ENCODE measurements at places on chromosomes 1 and 21. TPM values are rescaled to one million over a fixed set of nuclear protein-coding genes. Genes with fewer than 3 reads are reported as not detected.

The SIPA1L2 gene
- total RNA-seq: 1.3 TPM

- no peaks in the 10 kb centered on the region for H3K36me3 ChIP-seq
- no peak for DNase-seq
- no peaks in the 10 kb centered on the region for H3K27me3 ChIP-seq
- H3K4me3 ChIP-seq: peak overlapping the region; percentile 89
Measured at GRCh38 chr1:12230549-12231275, 882 bp downstream of the VPS13D start.

GRCh38 chr1:9872430-9873165 lies 37.5 kb downstream of the CTNNBIP1 start:
- no peak for DNase-seq
- H3K4me1 ChIP-seq: peaks cover 8% of the 10 kb centered on the region
- H3K4me3 ChIP-seq: no peak overlapping the region

The RGS16 gene
- total RNA-seq: 23.5 TPM

GRCh38 chr1:213884942-213885341 lies 102.8 kb upstream of the PROX1 start:
- H3K27me3 ChIP-seq: no peaks in the 10 kb centered on the region
- no peaks in the 10 kb centered on the region for H3K36me3 ChIP-seq
- H3K4me1 ChIP-seq: no peaks in the 10 kb centered on the region

DNA sequence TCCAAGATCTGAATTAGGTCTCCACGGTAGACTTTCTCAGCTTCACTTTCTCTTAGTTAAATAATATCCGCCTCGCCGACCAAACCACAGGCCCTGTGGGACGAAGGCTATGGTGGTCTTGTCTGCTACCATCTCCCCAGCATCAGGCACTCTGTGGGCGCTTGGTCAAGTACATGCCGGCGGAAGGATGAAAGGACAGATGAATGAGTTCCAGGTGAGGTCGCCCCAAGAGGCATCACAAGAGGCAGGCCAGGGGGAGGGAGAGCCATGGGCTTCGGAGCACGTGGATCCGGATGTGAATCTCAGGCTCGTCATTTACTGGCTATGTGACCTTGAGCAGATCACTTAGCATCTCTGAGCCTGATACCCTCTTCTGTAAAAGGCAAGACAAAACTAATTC lies 33.5 kb downstream of the ECE1 start:
- peaks cover 50% of the 10 kb centered on the region for H3K4me1 ChIP-seq
- H3K27ac ChIP-seq: peak overlapping the region; percentile 75
- no peaks in the 10 kb centered on the region for H3K27me3 ChIP-seq
- H3K4me3 ChIP-seq: no peak overlapping the region
- H3K36me3 ChIP-seq: peaks cover 12% of the 10 kb centered on the region

GRCh38 chr1:97942161-97943123 lies 21.6 kb upstream of the DPYD start:
- H3K4me1 ChIP-seq: peaks cover 20% of the 10 kb centered on the region
- no peak overlapping the region for H3K27ac ChIP-seq
- H3K4me3 ChIP-seq: peak overlapping the region; percentile 89
- H3K27me3 ChIP-seq: no peaks in the 10 kb centered on the region
- H3K36me3 ChIP-seq: no peaks in the 10 kb centered on the region
- no peak for DNase-seq

GRCh38 chr1:42368096-42368795 lies 12.3 kb upstream of the RIMKLA start:
- no peak overlapping the region for H3K27ac ChIP-seq
- peaks cover 2% of the 10 kb centered on the region for H3K36me3 ChIP-seq
- H3K4me1 ChIP-seq: peaks cover 3% of the 10 kb centered on the region

DNA sequence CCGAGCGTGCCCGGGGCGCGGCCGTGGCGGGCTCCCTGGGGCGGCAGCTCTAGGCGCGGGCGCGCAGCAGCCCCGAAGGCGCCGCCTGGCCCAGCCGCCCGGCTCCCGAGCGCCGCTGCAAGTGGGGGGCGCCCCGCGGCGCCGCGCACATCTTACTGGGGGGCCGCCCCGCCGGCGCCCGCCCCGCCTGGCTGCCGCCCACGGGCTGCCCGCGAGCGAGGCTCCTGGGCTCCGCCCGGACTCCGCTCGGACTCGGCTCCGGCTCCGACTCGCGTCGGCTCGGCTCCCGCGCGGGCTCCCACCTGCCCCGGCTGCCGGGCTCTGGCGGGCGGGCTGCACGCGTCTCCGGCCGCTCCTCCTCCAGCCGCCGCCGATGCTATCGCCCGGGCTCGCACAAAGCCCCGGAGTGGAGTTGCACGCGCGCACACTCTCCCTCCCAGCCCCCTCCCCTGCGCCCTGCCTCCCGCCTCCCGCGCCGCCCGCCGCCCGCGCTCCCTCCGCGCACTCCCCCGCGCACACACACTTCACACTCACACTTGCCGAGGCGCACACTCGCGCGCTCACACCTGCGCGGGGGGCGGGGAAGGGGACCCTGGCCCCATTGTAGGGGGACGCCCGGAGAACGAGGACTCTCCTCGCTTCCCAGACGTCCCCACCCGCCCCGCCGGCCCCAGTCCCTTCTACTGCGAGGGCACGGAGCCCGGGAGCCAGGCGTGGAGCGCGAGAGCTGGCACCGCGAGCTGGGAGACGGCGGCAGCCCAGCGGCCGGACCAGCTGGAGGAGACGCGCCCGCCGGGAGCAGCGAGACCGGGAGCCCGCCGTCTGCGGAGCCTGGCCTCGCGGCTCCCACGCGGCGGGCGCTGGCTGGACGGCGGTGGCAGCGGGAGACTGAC lies at the start of gene GRIK3:
Gene GRIK3, minus strand, starts transcription at position 395 of the 893 bp plus-strand sequence. CDS start 407 bp downstream, outside the sequence.
- peaks cover 79% of the 10 kb centered on the region for H3K27me3 ChIP-seq
- H3K27ac ChIP-seq: no peak within 1 kb of the TSS
- peak within 1 kb of the TSS; percentile 19 for H3K4me3 ChIP-seq

DNA sequence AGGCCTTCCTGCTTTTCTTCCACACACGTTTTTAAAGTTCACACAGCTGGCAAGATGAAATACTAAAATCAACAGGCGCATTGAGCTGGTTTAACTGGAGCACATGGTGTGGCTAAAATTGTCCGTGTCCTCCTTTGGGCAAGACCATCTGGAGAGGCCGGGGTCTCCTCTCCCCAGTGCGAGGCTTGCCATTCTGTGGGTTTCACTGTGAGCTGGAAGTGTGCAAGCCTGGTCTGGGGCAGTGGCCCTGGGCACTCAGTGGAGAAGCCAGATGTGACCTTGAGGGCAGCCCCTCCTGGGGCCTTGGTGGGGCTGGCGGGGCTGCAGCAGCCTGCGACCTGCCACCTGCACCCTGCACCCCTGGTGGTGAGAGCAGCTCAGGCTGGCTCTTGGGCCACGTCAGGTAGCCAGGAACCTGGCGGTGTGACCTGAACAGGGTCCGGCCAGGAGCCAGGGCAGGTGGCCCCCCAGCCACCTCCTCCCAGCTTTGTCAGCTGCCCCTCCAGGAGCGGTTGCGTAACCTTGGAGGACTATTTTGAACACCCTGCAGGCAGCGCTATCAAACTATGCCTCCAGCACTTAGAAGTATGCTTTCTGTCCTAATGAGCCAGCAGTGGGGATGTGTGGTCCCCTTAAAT lies 52.4 kb downstream of the SLC37A1 start:
- H3K27me3 ChIP-seq: no peaks in the 10 kb centered on the region
- no peak for DNase-seq
- no peak overlapping the region for H3K4me3 ChIP-seq
- peaks cover 2% of the 10 kb centered on the region for H3K4me1 ChIP-seq
- no peak overlapping the region for H3K27ac ChIP-seq

DNA sequence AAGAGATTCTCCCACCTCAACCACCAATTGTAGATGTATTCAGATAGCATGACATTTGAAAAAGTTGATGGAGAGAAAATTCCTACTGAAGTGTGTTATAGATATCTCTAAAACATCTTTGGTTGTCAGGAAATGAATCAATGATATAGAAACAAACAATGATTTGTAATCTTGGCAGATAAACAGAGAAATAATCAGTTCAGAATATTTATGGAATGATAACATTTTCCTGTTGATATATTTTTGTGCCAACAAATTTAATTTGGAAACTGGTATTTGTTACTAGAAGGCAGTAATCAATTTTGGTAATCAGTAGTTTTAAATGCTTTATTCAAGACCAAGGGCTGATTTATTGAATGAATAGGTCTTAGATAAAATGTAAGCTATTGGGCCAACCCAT lies 695.6 kb downstream of the USP25 start:
- no peak overlapping the region for H3K4me3 ChIP-seq
- H3K4me1 ChIP-seq: no peaks in the 10 kb centered on the region
- no peak overlapping the region for H3K27ac ChIP-seq
- DNase-seq: no peak
- no peaks in the 10 kb centered on the region for H3K27me3 ChIP-seq

The S100A4 gene
- 1,018 TPM for total RNA-seq

The SGIP1 gene
- not detected for total RNA-seq

DNA sequence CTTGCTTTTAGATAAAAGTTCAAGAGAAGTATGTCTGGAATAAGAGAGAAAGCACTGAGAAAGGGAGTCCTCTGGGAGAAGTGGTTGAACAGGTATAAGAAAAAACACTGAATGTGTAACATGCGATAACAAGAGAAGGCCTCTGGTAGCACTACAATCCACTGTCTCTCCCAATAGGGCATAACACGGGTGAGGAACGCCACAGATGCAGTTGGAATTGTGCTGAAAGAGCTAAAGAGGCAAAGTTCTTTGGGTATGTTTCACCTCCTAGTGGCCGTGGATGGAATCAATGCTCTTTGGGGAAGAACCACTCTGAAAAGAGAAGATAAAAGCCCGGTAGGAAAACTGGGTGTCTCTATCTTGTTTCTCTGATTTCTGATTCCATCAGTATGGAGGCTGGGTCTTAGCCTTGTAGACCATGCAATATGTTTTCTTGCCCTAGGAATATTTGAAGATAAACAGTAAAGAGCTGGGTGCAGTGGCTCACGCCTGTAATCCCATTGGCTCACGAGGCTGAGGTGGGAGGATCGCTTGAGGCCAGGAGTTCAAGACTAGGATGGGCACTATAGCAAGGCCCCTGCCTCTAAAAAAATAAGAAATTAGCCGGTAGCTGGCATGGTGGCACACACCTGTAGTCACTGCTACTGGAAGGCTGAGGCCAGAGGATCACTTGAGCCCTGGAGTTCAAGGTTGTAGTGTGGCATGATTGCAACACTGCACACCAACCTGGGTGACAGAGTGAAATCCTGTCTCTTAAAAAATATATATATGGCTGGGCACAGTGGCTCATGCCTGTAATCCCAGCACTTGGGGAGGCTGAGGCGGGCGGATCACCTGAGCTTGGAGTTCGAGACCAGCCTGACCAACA lies 40.4 kb downstream of the DAP3 start:
- peak overlapping the region; percentile 39 for H3K27ac ChIP-seq
- H3K27me3 ChIP-seq: no peaks in the 10 kb centered on the region
- DNase-seq: peak; percentile 26
- no peaks in the 10 kb centered on the region for H3K4me1 ChIP-seq
